ENCODE measurements at places on chromosomes 1 and 21.

- DNase-seq: no peak
Measured at GRCh38 chr1:19606817-19607642, 37.1 kb upstream of the NBL1 start.

DNA sequence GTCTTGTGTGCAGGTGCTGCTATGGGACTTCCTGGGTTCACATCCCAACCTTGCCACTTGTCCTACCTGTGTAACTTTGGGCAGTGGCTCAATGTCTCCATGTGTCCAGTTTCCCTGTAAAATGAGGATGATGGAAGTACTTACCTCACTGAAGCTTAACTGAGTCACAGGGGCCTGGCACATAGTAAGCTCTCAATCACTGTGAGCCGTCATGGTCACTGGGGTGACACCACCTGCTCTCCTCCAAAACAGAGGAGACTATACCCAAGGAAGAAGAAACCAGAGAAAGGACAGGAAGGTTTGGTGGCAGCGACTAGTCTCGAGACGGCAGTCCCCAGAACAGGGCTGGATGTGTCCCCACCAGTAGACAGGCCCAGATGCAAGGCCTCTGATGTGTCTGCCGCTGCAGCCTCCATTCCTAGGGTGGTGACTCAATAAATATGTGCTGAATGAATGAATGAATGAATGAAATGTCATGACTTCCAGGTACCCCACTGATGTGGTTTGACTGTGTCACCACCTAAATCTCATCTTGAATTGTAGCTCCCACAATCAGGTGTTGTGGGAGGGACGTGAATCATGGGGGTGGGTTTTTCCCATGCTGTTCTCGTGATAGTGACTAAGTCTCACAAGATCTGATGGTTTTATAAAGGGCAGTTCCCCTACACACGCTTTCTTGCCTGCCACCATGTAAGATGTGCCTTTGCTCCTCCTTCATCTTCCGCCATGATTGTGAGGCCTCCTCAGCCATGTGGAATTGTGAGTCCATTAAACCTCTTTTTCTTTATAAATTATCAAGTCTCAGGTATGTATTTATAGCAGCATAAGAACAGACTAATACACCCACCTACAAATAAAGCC lies 13.0 kb upstream of the LRP8 start:
- DNase-seq: no peak

- no peak for DNase-seq
Measured at GRCh38 chr1:62286786-62287224, 32.4 kb downstream of the KANK4 start.

DNA sequence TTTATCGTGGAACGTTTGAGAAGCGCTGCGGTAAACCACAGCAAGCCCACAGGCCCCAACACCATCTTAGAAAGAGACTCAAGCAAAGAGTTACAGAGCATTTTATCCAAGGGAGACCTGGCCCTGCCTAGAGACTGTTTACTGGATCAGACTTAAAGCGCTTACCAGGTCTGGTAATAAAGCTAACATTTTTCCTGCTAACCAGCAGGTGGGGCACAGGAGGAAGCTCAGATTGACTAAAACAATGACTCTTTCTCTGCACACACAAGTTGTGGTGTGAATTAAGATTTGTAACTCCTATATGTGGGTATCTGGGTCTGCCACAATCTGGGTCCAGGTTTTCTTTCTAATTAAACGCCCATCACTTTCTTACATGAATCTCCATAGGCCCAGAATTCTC lies 136.5 kb upstream of the ETS2 start:
- DNase-seq: no peak

DNA sequence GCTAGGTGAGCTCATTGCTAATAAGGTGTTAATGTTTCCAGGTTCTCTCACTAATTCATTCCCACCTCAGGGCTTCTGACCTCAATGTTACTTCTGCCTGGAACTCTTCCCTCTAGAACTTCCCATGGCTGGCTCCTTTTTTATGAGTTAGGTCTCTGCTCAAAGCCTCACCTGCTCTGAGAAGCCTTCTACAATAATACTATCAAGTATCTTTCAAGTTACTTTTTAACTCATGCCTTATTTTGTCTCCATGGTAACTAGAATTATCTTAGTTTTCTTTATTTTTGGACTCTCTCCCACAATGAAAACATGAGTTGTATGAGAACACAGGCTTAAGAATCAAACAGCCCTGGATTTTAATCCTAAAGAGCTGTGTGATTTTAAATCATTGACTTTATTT lies 3.5 kb upstream of the C1orf52 start:
- DNase-seq: no peak

GRCh38 chr1:83131692-83131955 lies 867.3 kb downstream of the TTLL7 start:
- DNase-seq: no peak

DNA sequence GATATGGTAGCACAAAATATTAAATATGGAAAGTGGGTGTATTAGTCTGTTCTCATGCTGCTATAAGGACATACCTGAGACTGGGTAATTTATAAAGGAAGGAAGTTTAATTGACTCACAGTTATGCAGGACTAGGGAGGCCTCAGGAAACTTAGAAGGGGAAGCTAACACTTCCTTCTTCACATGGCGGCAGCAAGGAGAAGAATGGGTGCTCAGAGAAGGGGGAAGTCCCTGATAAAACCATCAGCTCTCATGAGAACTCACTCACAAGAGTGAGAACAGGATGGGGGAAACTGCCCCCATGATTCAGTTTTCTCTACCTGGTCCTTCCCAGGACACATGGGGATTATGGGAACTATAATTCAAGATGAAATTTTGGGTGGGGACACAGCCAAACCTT lies 15.8 kb upstream of the BACE2 start:
- no peak for DNase-seq

- no peak for DNase-seq
Measured at GRCh38 chr1:114009393-114009792, 30.1 kb downstream of the OLFML3 start.

GRCh38 chr1:187045371-187045770 lies 216.6 kb downstream of the PLA2G4A start:
- DNase-seq: no peak

DNA sequence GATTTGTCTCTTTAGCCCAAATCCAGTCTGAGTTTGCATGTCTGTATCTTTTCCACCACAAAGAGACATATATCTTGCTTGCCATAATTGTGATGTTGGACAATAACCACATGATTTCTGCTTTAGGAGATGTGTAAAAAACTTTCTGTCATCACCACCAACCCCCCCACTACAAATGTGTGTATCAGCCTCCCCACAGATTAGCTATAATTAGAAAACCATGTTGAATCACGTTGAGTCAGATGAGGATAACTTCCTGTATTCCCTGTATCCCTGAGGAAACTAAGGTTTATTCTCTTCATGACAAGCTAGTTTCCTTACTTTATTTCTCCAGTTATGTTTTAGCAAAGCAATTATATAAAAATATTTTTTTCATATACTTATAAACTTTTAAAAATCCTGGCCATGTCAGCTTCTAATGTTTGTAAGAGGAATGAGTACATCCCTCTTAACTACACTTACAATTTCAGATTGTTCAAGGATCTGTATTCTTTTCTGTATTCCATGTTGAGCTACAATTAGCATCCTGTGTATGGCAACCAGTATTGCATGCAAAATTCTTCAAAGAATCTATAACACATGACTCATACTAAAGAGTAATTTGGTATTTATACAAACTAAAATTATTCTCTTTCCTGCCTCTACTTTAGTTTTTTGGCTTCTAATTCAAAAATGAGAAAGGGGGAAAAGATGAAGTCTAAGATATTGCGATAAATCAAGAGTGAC lies 143.0 kb downstream of the FMN2 start:
- no peak for DNase-seq

GRCh38 chr1:211126622-211127021 lies 7.3 kb downstream of the KCNH1 start:
- DNase-seq: no peak

DNA sequence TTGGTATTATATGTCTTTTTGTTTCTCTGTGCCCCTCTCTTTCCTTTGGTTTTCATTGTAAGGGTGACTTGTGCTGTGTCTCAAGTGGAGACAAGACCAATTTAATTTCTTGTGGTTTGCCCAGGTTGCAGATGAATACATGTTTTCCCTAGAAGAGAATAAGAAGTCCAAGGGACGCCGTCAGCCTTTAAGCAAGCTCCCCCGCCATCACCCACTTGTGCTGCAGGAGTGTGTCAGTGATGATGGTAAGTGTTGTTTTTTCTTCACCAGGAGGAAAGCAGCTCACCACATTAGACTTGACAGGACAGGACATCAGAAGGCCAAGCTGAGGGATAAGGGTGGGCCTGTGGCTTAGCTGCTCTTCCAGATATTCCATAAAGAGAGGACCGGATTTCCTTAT lies 23.8 kb upstream of the ST3GAL3 start:
- no peak for DNase-seq

- DNase-seq: no peak
Measured at GRCh38 chr1:165300400-165300903, 56.1 kb downstream of the LMX1A start.

DNA sequence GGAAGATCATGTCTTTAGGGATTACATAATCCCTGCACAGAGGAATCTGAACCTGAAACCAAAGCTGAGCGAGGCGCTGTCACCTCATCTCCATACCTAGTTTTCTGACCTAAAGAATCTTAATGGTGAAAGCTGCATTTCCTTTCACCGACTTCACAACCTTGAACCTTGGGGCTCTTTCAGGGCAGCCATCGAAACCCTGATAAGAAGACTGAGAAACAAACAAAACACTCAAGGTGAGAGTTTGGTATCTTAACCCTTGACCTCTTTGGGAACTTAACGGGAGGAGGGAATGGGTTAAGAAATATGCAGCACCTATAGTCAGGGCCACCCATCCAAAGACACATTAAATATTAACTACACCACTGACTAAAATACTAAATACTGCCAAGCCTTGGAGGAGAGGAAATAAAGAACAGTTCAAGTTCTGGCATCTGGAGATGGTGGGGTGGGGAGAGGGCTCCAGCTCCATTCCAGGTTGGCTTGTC lies 2.0 kb downstream of the C1orf116 start:
- no peak for DNase-seq

GRCh38 chr21:25097648-25098047 lies 509.6 kb downstream of the MRPL39 start:
- DNase-seq: no peak

DNA sequence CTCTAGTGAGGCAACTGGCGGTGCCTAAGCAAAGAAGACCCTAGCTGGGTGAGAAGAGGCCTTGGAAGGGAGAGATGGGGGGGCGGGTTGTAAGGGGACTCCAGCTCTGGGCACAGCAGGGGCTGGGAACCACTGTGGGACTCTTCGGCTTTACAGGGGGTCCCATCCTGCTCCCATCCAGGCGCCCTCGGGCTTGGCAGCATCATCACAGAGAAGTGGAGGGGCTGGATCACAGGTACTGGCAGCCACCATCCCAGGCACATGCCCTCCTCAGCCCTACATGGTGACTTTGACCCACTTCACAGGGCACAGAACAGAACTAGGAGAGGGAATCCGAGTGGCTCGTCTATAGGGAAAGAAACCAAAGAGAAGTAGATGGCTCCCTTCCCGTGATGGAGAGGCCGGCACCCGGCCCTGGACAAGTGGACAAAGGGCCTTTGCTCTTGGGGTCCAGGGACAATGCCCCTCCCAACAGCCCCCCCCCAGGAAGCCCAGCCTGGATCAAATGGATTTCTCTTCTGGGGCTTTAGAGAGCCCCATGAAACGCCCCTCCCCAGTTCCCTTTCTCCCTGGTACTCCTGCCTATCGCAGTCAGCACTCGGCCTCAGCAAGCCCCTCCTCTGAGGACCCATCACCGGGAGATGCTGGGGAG lies 54.0 kb upstream of the ECE1 start:
- DNase-seq: no peak

DNA sequence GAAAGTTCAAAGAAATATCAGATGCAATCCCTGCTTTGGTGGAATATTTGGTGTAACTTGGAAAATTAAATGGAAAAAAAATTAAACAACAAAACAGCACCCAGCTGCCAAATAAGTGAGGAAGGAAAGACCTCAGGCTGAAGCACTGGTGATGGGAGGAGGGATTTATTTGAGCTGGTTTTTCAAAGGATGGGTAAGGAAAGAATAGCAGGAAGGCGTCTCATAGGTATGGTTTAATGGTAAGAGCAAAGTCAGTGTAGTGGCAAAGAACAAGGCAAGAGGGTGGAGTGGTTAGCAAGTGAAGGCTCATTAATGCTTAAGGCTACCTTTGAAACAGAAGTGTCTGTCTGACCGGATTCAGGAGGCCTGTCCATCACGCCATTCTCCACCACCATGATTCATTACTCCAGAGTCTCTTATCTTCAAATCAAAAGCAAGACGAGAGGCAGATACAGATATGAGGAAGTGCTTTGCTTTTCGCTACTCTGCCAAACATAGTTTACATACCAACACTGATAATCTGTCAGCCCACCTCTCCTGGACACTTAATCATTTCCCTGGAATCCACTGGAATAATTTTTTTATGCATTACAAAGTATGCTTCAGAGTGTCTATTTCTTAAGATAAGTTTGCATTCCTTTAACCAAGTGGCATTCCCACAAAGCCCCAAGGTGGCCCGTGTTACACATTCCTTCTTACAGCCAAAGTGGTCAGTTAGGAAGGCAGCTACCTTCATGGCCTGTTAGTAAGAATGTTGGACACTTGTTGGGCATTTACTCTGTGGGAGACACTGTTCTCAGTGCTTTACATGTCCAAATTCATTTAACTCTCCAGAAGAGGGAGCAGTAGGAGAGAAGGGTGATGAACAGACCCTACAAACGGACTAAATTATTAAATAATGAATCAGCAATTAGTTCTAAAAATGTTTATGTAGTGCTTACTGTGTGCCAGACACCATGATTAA lies 146.6 kb downstream of the ROR1 start:
- DNase-seq: no peak

DNA sequence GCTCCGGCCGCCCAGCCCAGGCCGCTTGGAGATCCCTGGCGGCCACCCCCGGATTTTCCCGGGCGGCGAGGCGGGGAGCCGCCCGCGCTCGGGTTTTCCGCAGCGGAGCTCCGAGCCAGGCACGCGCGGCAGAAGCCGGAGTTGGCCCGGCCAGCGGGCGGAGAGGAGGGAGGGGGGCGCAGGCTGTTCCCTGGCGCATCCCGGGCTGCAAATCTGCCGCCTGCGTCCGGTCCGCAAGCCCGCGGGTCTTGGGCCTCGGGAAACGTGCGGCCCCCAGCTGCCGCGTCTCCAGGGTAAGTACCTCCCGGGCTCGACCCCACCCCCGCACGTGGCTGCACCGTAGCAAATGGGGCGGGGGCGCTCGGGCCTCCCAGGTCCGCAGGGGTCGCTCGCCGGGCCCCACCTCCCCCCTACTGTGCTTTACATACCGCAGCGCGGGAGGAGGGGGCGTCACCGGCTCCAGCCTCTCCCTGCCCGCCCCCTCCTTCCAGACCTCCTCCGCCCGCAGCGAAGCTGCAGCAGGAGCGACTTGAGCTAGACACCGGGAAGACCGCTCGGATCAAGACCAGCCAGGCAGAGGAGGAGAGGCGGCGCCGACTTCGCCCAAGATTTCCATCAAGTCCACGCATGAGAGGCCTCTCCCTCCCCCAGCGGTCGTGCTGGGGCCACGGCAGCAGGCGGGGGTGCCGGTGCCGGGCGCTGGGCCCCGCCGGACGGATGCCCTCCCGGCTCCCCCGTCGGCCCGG lies 1.6 kb downstream of the TMEM200B start:
- DNase-seq: no peak
